ENCODE measurements at places on chromosomes 5 and 9. TPM values are rescaled to one million over a fixed set of nuclear protein-coding genes. Genes with fewer than 3 reads are reported as not detected.

DNA sequence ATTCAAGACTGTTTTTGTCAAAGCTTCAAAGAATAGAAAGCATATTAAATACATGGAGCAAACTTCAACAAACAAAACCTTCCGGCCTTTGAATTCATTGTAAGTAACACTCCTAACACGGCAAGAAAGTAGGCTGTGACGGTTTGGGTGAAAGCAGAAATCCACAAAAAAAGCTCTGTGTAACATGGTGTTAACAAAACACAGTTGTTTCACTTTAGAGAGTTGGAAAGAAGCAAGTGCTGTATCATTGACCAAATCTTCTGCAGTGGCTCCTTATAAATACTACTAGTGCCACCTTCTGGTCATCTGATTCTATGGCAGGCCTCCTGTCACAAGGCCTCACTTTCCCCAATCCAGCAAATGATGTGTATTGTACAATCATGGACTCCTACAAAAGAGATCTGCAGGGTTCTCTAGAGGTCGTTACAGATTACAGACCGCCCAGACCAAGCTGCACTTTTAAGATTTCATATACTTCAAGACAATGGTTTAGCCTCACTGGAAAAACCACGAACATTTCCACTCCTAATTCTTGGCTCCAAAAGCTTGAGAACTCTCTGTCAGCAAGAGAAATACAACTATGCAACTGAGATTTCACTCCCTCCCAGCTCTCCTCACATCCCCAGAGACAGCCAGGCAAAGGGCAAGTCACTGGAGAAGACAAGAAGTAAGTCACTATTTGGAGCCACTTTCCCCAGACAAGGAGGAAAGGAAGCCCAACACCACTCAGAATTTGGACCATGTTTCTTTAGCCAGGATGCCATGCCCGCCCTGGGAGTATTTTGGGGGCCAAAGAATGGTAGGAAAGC lies 196.2 kb downstream of the DTWD2 start:
- no peak for DNase-seq

DNA sequence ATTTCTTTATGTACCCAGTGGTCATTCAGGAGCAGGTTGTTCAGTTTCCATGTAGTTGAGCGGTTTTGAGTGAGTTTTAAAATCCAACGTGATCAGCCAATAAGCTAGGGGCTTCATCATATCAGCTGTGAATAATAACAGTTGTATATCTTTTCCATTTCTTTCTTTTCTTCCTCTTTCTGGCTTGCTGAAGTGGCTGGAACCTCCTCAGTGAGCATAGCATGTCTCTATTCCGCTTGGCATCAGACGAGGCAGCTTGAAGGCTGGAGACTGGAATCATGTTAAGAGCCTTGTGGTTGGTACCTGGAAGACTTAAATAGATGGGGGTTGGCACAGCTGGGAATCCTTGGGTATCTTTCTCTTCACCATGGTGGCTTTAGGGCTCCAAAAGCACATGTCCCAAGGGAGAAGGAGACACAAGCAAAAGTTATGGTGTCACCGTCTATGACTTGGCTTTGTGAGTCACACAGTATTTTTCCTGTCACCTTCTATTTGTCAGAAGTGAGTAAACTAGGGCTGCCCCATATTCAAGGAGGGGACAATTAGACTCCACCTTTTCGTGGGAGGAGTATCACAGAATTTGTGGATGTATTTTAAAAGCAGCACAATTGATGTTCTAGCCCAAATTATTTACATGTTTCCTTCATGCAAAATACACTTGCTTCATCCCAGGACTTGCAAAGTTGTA lies 38.0 kb upstream of the RETREG1 start:
- no peak for DNase-seq

DNA sequence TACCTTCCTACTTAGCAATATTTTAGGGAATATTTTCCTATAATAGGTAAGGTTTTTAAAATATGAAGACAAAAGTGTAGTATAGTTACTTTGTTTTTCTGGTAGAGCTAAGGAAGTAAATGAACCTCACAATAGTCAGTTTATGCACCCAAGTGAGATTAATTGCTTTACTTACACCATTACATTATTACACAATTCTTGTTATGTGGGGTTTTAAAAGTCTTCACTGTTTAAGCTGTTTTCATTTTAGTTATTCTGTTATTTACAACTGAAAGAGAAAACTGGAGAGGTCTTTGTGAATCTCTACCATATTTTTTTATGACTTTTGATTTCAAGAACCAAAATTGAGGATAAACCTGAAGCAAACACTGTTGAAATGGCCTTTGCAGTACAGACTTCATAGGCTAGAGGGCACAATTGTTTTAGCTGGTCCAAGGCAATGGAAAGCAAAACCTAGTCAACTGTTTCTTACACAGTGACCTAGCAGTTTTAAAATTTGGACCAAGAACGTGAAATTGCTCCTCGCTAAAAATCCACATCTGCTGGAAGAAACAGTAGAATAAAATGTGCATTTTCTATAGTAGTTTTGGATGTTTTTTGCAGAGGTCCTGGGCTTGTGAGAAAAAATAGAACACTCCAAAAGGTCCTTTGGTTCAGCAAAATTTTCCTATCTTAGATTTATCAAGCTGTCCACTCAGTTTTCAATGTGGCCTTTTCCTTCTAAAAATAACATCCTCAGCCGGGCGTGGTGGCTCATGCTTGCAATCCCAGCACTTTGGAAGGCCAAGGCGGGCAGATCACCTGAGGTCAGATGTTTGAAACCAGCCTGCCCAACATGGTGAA lies 66.4 kb upstream of the FER start:
- DNase-seq, result no peak

- DNase-seq, result no peak
These were observed 144.2 kb downstream of the GDNF start for GRCh38 chr5:37695647-37696046.

DNA sequence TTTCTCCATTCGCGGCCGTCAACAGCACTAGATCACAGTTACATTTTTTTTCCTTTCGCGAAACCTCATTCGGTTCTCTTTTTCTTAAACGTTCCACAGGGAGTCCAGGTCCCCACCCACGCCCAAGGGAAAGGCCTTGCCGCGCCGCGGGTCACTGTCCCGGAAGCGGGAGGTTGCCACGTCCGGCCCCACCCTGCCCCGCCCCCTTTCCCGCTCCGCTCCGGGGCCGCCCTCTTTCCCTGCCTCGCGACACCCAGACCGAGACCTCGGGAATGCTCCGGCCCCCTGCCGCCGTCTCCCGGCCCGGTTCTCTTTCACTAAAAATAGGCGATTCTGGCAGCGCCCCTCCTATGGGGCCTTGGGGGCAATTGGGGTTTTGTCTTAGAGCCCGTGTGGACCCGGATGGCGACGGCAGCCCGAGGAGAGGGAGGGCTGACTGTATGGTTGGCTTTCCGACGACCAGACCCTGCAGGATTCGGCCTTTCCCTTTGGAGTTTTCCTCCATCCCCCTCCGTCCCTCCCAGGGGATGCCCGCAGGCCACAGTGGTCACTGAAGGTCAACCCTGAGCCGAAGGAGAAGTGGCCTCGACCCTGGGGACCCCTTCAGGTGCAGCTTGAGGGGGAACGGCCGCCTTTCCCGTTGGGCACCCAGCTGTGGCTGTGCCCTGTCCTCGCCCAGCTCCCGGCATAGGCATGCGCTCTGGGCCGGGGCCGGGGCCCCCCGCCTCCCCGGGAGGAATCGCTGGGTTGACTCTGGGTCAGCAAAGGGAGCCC lies 2.8 kb upstream of the RACK1 start:
- DNase-seq, result peak; percentile 95

DNA sequence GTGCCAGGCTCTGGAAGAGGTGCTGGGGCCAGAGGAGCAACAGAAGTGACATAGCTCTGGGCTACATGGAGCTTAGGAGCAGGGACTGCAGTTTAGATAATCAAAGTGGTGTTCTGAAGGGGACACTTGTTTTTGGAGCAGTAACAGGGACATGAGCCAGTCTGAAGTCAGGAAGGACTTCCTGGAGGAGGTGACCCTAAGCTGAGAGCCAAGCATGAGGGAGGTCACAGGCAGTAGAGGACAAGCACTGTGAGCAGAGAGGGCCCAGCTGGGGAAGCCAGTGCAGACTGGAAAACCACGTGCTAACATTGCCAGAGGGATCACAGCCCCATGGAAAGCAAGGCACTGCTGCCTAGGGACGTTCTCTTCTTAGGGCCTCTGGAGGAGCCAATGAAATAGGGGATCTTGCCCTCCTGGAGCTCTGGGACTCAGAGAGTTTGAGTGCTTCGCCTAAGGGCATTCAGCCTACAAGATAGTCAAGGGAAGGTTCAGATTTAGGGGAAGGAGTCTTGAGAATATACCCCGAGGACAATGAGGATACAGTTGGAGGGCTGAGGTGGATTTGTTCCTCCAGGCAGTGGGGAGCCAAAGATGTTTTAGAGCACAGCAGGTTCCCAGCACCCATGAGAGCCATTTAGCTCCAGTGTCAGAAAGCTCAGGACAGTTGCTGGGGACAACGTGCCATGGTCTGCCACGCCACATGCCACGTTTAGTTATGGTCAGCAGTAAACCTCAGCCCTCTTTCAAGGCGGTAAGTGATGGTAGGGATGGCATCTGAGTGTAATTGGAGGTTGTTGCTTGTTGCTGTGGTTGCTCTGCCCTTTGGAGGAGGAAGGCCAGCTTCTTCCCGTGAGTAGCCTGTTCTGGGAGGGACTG lies 40.5 kb upstream of the SH3PXD2B start:
- DNase-seq, result peak; percentile 35

- no peak for DNase-seq
These were observed 144.3 kb downstream of the MRPS30 start for GRCh38 chr5:44953078-44953477.

DNA sequence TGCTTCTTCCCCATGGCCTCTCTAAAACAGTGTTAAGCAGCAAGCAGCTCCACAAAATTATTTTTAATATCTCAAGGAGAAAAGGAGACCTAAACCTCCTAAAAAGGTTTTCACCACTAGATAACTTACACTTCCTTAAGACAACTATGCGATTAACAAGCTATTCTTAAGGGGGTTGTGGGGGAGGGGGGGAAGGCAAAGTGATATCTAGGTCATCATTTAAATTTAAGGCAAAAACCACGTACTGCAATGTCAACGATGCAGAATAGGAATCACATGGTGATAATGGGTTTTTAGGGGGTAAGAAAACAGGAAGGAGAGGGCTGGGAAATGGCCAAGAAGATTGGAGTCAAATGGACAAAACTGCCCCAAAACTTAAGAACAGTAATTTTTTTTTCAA lies 32.6 kb downstream of the CSNK1A1 start:
- no peak for DNase-seq

The GRIA1 gene
- 1.4 TPM for total RNA-seq

All from sciatic nerve (tissue), 2 donors.